ENCODE measurements at places on chromosomes 11 and 22.
A peak's percentile ranks its signal among the peaks of the same experiment; 100 is the strongest.

GRCh38 chr22:43114958-43115357 is 4.4 kb downstream of the BIK start:
- H3K4me1 ChIP-seq: peaks cover 18% of the 10 kb centered on the region
- no peaks in the 10 kb centered on the region for H3K36me3 ChIP-seq
- H3K27ac ChIP-seq: no peak overlapping the region

DNA sequence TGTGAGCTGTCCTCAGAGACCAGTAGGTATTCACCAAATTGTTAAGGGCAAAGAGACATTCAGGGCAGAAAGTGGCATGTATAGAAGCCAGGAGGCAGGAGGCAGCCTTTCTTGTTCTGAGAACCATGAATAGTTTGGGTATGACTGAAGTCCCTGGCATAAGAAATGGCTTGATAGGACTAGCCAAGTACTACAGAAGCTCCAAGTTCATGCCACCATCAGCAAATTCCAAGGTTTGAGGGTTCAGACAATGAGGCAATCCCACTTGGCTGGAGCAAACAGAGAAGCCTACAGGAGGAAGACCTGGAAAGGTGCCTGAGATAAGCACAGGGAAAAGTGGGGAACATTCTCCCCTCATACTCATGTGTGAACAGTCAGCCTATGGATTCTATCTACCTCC is 25.8 kb downstream of the XRRA1 start:
- H3K4me1 ChIP-seq: no peaks in the 10 kb centered on the region
- H3K27me3 ChIP-seq: no peaks in the 10 kb centered on the region
- no peaks in the 10 kb centered on the region for H3K36me3 ChIP-seq
- no peak for DNase-seq
- no peak overlapping the region for H3K27ac ChIP-seq

DNA sequence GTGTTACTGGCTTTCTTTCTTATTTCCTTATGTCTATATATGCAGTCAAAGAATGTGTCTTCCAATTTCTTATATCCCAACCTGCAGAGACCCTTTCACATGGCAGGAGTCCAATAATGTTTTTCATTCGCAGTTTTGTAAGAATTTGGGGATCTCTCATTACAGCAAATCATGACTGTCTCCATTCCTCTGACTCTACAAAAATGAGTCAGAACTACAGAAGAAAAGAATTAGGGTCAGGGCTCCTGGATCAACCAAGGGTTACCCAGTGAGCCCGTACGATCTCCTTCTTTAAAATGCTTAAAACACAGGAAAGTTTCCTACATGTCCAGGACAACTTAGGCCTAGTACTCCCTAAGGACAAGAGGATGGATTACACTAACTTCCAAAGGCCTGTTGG is 42.2 kb downstream of the RPUSD4 start:
- DNase-seq: no peak
- no peaks in the 10 kb centered on the region for H3K27me3 ChIP-seq
- no peaks in the 10 kb centered on the region for H3K36me3 ChIP-seq
- H3K4me1 ChIP-seq: peaks cover 12% of the 10 kb centered on the region
- no peak overlapping the region for H3K27ac ChIP-seq

DNA sequence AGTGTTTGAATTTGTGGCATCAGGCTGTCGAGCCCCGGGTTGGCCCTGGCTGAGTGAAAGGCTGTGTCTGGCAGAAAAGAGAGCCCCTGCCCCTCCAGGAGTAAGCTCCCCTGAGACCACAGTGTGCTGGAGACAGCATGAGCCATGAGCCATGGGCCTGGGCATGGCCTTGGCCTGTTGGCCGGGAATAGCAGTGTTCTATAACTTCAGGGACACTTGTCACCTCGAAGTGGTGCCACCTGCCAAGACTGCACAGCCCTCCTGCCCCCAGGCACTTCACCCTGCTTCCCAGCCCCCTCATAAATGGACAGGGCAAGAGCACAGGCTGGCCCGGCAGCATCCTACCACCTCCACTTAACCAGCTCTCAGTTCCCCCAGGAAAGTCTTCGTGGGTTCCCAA is 20.7 kb upstream of the SUSD2 start:
- no peak overlapping the region for H3K27ac ChIP-seq
- H3K27me3 ChIP-seq: no peaks in the 10 kb centered on the region
- peaks cover 8% of the 10 kb centered on the region for H3K4me1 ChIP-seq
- no peak for DNase-seq

DNA sequence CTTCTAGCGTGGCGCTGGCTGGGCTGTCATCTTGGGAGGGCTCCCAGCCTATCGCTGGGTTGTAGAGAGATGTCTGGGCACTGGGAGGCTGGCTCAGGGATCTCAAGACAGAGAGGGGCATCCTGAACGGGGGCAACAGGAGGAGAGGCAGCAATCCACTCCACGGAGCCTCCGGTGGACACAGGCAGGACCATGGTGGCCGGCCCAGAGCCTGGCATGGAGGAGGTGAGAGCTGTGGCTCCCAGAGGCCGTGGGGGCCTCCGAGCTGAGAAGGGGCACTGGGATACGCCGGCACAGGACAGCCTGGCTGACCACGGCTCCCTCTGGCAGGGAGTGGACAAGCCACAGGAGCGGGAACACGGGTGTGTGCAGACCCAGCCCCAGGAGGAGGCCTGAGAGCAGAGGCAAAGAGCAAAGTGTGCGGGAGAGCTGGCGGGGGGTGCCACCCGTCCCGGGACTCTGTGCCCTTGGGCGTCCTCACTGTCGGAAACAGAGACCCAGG is 9.1 kb downstream of the MRGPRF start:
- DNase-seq: peak; percentile 2
- H3K27me3 ChIP-seq: no peaks in the 10 kb centered on the region
- no peaks in the 10 kb centered on the region for H3K36me3 ChIP-seq
- peaks cover 18% of the 10 kb centered on the region for H3K4me1 ChIP-seq
- no peak overlapping the region for H3K27ac ChIP-seq

DNA sequence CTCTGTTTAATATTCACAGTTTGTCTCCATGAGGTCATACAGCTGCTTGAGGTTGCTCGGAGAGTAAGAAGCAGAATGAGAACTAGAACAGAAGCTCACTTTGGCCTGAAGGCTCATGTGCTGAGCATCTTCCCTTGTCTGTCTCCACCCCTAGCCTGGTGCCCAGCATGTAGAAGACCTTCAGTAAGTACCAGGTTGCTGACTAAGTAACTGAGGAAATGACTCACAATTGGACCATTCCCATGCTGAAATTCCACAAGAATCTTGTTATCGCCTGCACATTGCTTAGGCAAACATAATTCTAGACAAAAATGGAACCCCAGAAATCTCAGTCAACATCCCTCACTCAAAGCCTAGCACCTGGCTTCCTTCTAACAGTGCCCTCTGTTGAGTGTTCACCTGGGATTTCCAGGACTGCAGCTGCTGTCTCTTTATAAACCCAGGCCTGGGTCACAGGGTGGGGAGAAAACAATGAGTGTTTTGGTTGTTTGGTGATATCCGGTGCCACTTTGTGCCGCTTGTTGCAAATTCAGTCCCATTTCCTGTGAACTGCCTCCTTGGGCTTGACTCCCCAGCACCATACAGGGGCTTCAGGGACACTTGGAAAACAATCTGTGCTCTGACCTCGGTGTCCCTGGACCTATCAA is 406.8 kb downstream of the ETS1 start:
- no peak for DNase-seq
- no peak overlapping the region for H3K4me3 ChIP-seq
- no peaks in the 10 kb centered on the region for H3K27me3 ChIP-seq
- H3K4me1 ChIP-seq: peaks cover 4% of the 10 kb centered on the region

- no peak for DNase-seq
- H3K27ac ChIP-seq: no peak overlapping the region
- H3K36me3 ChIP-seq: no peaks in the 10 kb centered on the region
- H3K4me3 ChIP-seq: no peak overlapping the region
- peaks cover 7% of the 10 kb centered on the region for H3K27me3 ChIP-seq
These were observed 56.3 kb upstream of the ZBTB44 start for GRCh38 chr11:130370845-130371590.

DNA sequence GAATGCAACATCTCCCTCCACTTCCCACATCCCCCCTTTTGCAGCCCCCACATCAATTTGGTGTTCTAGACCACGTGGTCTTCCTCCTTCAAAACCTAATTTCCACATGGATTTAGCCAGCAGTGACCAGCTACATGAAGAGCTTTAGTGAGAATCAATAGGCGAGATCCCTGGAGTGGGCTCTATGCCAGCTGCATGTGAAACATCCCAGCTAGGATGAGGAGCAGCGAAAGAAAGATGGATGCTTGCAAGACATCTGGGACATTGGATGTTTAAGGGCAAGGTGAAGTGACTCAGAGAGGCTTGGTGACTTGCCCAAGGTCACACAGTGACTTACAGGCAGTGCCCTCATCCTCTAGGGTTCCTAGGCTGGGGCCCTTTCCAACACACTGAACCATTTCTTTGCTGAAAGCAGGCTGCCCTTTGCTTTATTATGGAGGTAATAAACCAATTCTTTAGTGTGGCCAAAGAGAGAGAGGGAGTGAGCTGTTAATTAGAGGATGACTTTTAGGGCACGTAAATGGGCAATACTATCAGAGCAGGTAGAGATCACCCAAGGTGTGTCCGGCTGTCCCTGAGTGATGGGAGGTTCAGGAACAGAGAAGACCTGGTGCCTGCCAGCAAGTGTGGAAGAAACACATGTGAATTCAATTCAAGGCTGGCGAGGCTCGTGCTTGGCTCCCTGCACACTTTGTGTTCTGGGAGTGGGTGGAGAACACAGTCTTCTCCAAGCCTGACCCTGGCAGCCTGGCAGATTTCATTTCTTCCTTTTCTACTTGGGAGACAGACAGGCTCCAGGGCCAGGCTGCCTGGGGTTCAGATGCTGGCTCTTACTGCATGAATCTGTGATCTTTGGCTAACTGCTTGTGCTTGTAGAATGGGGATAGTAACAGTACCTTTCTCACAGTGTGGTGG is 24.0 kb downstream of the TSPAN18 start:
- no peak for DNase-seq
- H3K4me1 ChIP-seq: peaks cover 31% of the 10 kb centered on the region
- H3K27ac ChIP-seq: peak overlapping the region; percentile 5
- H3K36me3 ChIP-seq: no peaks in the 10 kb centered on the region

GRCh38 chr11:28106353-28107043 is 1.5 kb downstream of the KIF18A start:
- no peak for DNase-seq
- no peaks in the 10 kb centered on the region for H3K27me3 ChIP-seq
- no peak overlapping the region for H3K4me3 ChIP-seq
- H3K4me1 ChIP-seq: peaks cover 19% of the 10 kb centered on the region

DNA sequence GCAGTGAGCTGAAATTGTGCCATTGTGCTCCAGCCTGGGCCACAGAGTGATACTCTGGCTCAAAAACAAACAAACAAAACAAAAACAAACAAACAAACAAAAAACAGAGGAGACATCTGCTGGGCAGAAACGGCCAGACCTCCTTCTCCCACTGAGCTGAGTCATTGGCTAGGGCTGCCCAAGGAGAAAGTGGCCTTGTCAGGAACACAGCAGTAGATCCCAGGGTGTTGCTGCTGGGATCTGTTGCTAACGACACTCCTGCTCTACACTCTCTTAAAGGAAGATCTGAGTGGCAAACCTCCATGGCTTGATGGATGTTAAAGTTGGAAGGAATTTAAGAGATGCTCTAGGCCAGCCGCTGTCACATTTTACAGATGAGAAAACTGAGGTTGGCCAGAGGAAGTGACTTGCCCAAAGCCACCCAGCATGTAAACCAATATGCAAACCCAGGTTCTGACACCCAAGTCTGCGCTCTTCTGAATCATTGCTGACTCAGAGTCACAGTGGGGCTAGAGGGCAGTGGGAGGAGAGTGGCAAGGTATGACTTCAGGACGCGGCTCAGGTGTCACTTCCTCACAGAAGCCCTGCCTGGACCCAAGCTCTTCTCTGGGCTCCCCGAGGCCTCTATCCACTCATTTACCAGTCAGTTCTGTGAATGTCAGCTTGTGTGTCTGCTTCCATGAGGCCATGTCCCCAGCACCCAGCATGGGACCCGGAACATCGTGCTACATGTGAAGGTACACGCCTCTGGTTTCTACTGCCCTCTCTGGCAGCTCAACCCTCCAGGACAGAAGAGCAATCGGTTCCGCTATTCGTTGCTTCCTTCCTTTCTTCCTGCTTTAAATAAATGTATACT is 11.3 kb upstream of the GDPD5 start:
- no peaks in the 10 kb centered on the region for H3K36me3 ChIP-seq
- no peak for DNase-seq
- no peak overlapping the region for H3K4me3 ChIP-seq
- no peak overlapping the region for H3K27ac ChIP-seq

GRCh38 chr11:128701086-128701485 is 7.2 kb downstream of the FLI1 start:
- DNase-seq: no peak
- H3K4me1 ChIP-seq: no peaks in the 10 kb centered on the region
- no peak overlapping the region for H3K27ac ChIP-seq
- H3K4me3 ChIP-seq: no peak overlapping the region
- peaks cover 33% of the 10 kb centered on the region for H3K27me3 ChIP-seq

DNA sequence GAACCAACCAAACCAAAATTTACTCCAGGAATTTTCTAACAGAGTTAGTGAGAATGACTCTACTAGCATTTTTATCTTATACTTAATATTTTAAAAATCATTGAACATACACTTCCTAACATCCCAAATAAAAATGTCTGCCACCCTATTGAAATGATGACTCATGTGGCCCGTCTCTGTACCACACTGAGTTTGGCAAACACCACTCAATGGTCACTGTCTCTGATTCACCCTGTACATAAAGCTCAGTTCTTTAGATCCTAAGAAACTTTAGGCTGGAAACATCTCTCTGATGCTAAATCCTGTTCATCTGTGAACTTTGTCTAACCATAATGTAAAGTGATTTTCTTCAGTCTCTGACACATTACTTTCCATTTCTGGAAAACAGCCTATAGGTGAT is 182.0 kb downstream of the CWF19L2 start:
- no peaks in the 10 kb centered on the region for H3K36me3 ChIP-seq
- no peaks in the 10 kb centered on the region for H3K4me1 ChIP-seq
- H3K27ac ChIP-seq: no peak overlapping the region
- H3K27me3 ChIP-seq: no peaks in the 10 kb centered on the region
- no peak for DNase-seq

- no peak overlapping the region for H3K4me3 ChIP-seq
- H3K36me3 ChIP-seq: no peaks in the 10 kb centered on the region
- peak; percentile 50 for DNase-seq
- H3K27me3 ChIP-seq: no peaks in the 10 kb centered on the region
- peaks cover 16% of the 10 kb centered on the region for H3K4me1 ChIP-seq
- peak overlapping the region; percentile 37 for H3K27ac ChIP-seq
These were observed 17.1 kb downstream of the LTO1 start for GRCh38 chr11:69657911-69658625.

DNA sequence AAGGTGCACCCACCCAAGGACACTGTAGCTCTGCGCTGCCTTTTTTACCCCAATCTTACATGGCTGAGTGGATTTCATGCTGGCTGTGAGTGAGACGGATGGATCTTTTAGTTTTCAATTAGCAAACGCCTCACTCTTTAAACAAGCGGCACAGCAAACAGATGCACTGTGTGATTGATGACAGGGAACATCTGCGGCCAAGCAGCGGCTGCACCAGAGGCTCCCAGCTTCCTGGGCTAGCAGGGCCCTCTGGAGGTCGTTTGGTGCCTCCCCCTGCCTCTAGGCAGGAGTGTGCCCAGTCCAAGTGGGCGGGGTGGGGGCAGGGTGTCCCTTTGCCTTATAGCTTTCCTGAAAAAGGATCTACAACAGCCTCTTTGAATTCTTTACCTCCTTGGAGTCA is 2.1 kb upstream of the DRD2 start:
- no peak overlapping the region for H3K4me3 ChIP-seq
- H3K27ac ChIP-seq: no peak overlapping the region
- no peak for DNase-seq

Data from hepatocyte (in vitro differentiated cells).